Activated CD8-positive, alpha-beta T cell treated with anti-CD3 and anti-CD28 coated beads for 36 hours (primary cell): ENCODE measurements at places on chromosomes 2 and 18. TPM values are rescaled to one million over a fixed set of nuclear protein-coding genes. Genes with fewer than 3 reads are reported as not detected.

- no peak overlapping the region for H3K27ac ChIP-seq
- H3K36me3 ChIP-seq = no peaks in the 10 kb centered on the region
- no peaks in the 10 kb centered on the region for H3K27me3 ChIP-seq
- no peaks in the 10 kb centered on the region for H3K4me1 ChIP-seq
- DNase-seq = no peak
Observed at GRCh38 chr2:59956981-59957380, 596.5 kb downstream of the BCL11A start.

DNA sequence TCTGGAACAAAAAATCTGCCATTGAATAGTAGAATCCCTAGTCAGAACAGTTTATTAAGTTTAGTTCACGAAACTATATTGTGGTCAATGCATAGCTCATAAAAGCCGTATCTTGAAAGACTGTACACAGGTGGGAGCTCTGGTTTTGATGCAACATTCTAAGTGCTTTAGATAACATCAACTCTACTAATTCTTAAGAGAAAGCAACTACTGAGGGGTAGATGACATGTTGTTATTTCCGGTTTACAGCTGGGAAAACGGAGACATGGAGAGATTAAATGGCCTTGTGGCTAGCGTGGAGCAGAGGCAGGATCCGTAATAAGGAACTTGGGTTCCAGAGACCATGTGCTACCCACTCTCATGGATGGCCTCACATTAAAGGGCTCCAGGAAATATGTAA is 4.2 kb upstream of the ITGA6 start:
- H3K36me3 ChIP-seq = no peaks in the 10 kb centered on the region
- H3K27me3 ChIP-seq = peaks cover 8% of the 10 kb centered on the region
- peaks cover 20% of the 10 kb centered on the region for H3K4me1 ChIP-seq
- no peak for DNase-seq
- H3K4me3 ChIP-seq = no peak overlapping the region

GRCh38 chr2:39995005-39995737 is 216.1 kb upstream of the THUMPD2 start:
- H3K4me1 ChIP-seq = peaks cover 11% of the 10 kb centered on the region
- no peak for DNase-seq
- H3K4me3 ChIP-seq = no peak overlapping the region

HOXD1 gene
- not detected for total RNA-seq

UGT1A5 gene
- not detected for total RNA-seq
